RWPE2 (cell line): ENCODE measurements at places on chromosomes 13 and 19.

DNA sequence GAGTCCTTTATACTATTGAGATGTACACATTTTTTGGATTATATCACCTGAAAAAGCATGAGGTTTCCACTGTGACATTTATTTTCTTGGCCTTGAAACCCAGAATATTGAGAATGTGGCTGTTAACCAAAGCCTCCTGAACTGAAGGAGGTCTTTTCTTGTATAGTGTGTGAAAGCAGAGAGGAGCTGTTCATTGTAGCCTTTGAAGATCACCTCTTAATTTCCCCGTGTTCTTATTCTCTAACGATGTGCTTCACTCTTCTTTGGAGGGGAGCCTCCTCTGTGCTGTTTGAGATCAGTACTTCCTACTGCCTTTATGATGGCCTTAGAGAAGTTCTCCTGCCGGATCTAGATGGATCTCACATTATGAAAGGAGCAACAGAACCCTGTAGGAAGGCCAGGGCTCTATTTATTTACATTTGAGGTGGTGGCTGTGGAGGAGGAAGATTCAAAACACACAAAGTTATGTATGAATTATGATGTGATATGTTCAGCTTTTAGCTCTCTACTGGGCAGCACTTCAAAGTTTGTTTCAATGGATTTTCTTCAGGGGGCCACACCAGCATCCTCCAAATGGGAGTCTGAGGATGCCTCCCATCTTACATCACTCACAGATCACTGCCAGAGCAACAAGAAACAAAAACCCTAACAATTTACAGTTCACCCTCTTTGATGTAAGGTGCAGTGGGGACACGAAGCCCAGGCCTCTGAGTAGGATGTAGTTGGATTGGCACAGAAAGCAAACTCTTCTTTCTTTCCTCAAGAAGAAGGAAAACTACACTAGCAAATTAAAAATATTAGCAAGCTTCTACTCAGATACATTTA, 322.3 kb downstream of the DLEU7 start:
- DNase-seq, result no peak
- no peak overlapping the region for H3K27ac ChIP-seq
- H3K4me1 ChIP-seq, result no peaks in the 10 kb centered on the region
- H3K4me3 ChIP-seq, result no peak overlapping the region
- H3K36me3 ChIP-seq, result no peaks in the 10 kb centered on the region
- H3K27me3 ChIP-seq, result no peaks in the 10 kb centered on the region

DNA sequence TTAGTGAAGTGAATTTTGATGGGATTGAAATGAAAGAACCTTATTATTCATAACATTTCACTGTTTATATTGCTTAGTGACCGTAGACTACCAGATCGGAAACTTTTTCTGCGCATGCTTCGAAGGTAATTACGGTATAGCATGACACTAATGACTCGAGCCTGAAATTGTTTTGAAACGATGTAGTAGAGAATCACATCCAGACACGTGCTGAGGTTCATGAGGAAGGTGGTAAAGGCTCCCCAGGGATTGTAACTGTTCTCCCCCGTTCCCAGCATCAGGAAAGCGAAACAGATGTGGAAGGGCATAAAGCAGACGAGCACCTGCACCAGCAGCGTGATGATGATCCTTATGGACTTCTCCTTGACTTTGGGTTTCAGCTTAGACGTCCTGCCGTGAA, 3.3 kb downstream of the GPR18 start:
- no peaks in the 10 kb centered on the region for H3K27me3 ChIP-seq
- H3K27ac ChIP-seq, result no peak overlapping the region
- no peak overlapping the region for H3K4me3 ChIP-seq
- peaks cover 33% of the 10 kb centered on the region for H3K36me3 ChIP-seq
- no peaks in the 10 kb centered on the region for H3K4me1 ChIP-seq

DNA sequence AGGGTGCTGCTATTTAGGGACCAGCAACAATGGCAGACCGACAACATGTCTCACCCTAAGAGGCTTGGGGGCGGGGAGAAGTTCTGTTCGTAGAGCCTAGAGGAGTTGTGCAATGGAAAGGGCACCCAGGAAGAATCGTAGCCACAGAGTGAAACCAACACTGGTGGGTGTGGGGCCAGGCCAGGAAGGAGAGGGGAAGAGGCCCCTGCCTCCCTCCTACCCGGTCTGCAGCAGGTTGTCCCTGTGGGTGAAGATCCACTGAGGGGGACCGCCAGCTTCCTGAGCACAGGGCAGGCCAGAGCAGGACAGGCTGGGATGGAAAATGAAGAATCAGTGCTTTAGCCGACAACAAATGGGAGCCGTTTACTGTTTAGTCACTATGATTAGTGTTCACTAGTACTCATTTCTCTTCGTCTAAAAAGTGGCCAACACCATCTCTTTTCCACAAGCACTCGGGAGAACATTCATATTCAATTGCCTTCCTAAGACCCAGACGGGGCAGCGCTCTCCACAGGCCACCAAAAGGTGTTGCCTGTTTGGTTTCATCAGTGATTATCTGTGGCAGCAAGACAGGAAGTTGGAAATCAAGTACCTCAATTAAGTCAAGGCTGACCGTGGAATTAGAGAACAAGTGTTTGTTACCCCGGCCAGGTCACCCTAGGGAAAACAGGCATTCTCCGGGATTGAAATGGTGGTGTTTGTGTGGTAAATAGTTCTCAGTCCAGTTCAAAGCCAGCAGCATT, 1.1 kb upstream of the ATP11A start:
- peaks cover 11% of the 10 kb centered on the region for H3K4me1 ChIP-seq
- DNase-seq, result no peak
- H3K4me3 ChIP-seq, result peak overlapping the region; percentile 98
- H3K27me3 ChIP-seq, result no peaks in the 10 kb centered on the region
- H3K36me3 ChIP-seq, result no peaks in the 10 kb centered on the region

DNA sequence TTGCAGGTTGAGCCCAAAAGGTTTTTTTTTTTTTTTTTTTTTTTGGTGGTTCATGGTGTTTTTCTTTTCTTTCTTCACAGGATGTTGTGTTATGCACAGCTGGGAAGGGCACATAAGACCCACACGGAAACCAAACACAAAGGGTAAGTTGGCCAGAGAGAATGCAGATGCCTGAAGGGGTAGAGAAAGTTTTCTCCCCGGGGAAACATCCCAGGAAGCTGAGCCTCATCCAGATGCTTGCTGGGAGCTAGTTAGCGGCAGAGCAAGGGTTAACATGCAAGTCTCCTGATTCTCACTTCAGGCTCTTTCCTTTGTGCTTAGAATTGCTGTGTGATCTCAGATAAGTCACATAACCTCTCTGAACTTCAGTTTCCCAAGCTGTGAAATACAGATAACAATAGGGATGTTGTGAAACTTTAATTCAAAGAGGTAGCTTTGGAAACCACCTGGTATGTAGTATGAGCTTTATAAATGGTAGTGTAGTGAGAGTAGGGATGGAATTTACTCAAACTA, 3.1 kb downstream of the ADGRE1 start:
- H3K36me3 ChIP-seq, result no peaks in the 10 kb centered on the region
- no peak overlapping the region for H3K4me3 ChIP-seq
- H3K4me1 ChIP-seq, result no peaks in the 10 kb centered on the region
- no peak for DNase-seq
- no peak overlapping the region for H3K27ac ChIP-seq
- H3K27me3 ChIP-seq, result no peaks in the 10 kb centered on the region

- H3K36me3 ChIP-seq, result no peaks in the 10 kb centered on the region
- no peak overlapping the region for H3K4me3 ChIP-seq
- no peak for DNase-seq
- H3K4me1 ChIP-seq, result no peaks in the 10 kb centered on the region
- H3K27ac ChIP-seq, result no peak overlapping the region
These were observed 22.5 kb downstream of the DHRS12 start for GRCh38 chr13:51781246-51782022.

DNA sequence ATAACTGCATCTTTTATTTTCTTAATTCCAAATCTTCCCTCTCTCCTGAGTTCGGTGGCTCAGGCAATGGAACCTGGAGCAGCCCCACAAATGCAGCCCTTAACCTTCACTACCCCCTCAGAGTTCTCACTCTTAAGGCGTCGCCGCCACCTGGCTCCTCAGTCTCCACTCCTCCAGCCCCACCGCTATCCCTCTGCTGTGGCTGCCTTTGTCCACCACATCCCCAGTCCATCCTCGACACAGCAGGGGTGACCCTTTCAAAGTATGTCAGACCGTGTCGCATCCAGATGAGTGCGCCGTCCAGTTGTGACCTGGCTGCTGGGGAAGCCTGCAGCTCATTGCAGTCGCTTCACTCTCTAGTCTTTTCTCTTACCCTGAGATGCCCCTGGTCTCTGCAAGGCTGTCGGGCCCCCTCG, 1.0 kb downstream of the SPPL2B start:
- H3K36me3 ChIP-seq, result peaks cover 13% of the 10 kb centered on the region
- H3K4me3 ChIP-seq, result peak overlapping the region; percentile 60
- H3K4me1 ChIP-seq, result no peaks in the 10 kb centered on the region

DNA sequence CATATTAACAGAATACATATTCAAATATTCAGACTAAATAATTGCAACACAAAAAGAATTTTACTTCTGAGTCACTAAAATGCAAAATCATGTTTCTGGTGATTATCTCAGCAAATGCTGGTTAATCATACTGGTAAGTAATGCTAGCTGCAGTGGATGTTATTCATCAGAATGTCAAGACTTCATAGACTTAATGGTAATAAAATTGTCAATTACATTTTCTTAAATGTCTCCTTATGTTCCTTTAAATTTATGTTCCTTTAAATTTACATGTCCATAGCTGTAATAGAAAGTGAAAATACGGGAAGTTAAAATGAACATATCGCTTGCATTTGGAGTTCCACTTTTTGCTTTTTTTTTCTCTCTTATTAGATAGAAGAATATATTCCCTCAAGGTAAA, 853.0 kb downstream of the SLITRK6 start:
- no peak overlapping the region for H3K27ac ChIP-seq
- no peaks in the 10 kb centered on the region for H3K27me3 ChIP-seq
- DNase-seq, result no peak
- no peak overlapping the region for H3K4me3 ChIP-seq
- no peaks in the 10 kb centered on the region for H3K4me1 ChIP-seq

DNA sequence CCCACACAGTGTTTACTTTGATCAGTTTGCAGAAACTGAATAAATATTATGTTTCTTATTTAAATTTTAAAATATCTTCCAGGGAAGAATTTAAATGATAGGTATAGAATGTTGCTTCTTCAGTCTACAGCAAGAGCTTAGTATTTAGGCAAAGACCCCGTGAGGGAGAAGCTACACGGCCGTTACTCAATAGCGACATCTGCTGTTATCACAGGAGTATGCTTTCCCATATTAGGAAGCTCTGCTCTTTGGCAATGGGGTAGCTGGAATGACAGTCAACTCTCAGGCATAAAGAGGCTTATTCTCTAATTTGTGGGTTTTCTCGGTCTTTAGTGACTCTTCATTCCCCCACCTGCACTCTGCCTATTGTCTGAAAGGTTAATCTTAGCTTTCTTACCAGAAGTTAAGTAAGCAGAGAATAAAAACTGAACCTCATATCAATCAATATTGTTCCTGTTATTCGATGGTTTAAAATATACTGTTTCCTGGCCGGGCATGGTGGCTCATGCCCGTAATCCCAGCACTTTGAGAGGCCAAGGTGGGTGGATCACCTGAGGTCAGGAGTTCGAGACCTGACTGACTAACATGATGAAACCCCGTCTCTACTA, 13.2 kb upstream of the LHFPL6 start:
- no peak for DNase-seq
- no peaks in the 10 kb centered on the region for H3K27me3 ChIP-seq
- no peak overlapping the region for H3K4me3 ChIP-seq
- H3K36me3 ChIP-seq, result no peaks in the 10 kb centered on the region
- no peaks in the 10 kb centered on the region for H3K4me1 ChIP-seq
- H3K27ac ChIP-seq, result no peak overlapping the region

DNA sequence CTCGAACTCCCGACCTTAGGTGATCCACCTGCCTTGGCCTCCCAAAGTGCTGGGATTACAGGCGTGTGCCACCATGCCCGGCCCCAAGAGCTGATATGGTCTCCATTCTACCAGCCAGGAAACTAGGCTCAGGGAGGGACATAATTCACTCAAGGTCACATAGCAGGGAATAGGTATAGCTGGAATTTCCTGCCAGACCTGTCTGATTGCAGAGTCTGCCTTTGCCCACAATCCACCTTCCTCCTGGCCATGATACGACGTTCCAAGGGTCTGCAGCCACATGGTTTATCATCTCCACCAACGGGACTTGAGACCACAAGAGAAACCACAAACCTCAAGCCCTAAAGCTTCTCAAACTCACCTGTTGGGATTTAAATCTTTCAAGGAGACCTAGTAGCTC, 32.0 kb downstream of the ZNRF4 start:
- H3K27me3 ChIP-seq, result peaks cover 2% of the 10 kb centered on the region
- H3K27ac ChIP-seq, result no peak overlapping the region
- no peaks in the 10 kb centered on the region for H3K36me3 ChIP-seq
- H3K4me1 ChIP-seq, result no peaks in the 10 kb centered on the region

DNA sequence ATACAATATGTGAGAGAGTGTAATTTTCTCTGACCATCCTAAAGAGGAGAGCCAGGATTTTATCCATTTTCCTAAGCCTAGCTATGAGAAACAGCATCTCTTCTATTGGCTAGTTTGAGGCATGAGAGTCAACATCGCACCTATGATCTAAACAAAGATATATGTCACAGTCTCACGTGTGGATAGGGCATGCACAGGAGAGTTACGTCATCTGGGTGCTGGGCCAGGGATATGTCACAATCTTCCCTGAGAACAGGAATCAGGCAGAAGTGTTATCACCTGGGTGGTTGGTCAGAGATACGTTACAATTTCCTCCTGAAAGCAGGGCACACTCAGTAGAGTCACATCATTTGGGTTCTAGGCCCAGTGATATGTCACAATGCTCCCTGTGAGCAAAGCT, 53.9 kb upstream of the ZNF730 start:
- H3K27me3 ChIP-seq, result no peaks in the 10 kb centered on the region
- H3K36me3 ChIP-seq, result no peaks in the 10 kb centered on the region
- H3K27ac ChIP-seq, result no peak overlapping the region

DNA sequence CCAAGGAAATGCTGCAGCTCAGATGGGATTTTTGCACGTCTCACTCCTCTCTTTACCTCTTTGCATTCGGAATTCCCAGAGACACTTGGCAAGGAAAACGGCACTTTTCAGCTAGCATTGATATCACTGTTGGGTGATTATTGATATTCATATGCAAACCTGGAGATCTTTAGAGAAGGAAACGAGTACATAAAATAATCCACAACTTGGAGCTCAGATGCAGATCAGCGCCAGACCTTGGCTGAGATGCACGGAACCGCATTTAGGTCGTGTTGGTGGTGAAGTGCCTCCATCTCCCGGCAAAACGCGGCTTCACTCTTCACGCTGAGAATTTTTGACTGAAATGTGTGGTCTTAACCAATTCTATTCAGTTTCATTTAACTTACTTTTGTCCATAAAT, 77.2 kb upstream of the ARHGEF7 start:
- DNase-seq, result no peak
- H3K4me3 ChIP-seq, result no peak overlapping the region
- H3K4me1 ChIP-seq, result no peaks in the 10 kb centered on the region
- H3K27me3 ChIP-seq, result peaks cover 3% of the 10 kb centered on the region
- no peak overlapping the region for H3K27ac ChIP-seq

GRCh38 chr19:43351998-43352746, 1.3 kb upstream of the CD177 start:
- H3K27me3 ChIP-seq, result no peaks in the 10 kb centered on the region
- no peaks in the 10 kb centered on the region for H3K36me3 ChIP-seq
- H3K27ac ChIP-seq, result no peak overlapping the region
- no peaks in the 10 kb centered on the region for H3K4me1 ChIP-seq
- H3K4me3 ChIP-seq, result no peak overlapping the region
